ENCODE measurements at places on chromosomes 6 and 20. TPM values are rescaled to one million over a fixed set of nuclear protein-coding genes. Genes with fewer than 3 reads are reported as not detected.

The ZSWIM1 gene
- total RNA-seq = 4.0 TPM

The FUT9 gene
- 0.10 TPM for total RNA-seq

The PRSS16 gene
- 0.99 TPM for total RNA-seq

The AVP gene
- not detected for total RNA-seq

The TRIM15 gene
- 1.4 TPM for total RNA-seq

The EEF1A2 gene
- total RNA-seq = 38.5 TPM

The RFX6 gene
- total RNA-seq = not detected

The SUMO4 gene
- 6.5 TPM for total RNA-seq

The COX4I2 gene
- 4.1 TPM for total RNA-seq

The ASXL1 gene
- total RNA-seq = 54.3 TPM

The TULP4 gene
- total RNA-seq = 135 TPM

The ELOVL4 gene
- 60.1 TPM for total RNA-seq

The TPX2 gene
- total RNA-seq = 14.8 TPM

The CRIP3 gene
- 1.1 TPM for total RNA-seq

The EZR gene
- 108 TPM for total RNA-seq

The KHDRBS2 gene
- total RNA-seq = 0.30 TPM

The IL17A gene
- not detected for total RNA-seq

The FAM162B gene
- 5.1 TPM for total RNA-seq

The CGAS gene
- 4.9 TPM for total RNA-seq

The ELOVL2 gene
- total RNA-seq = 0.59 TPM

The CST3 gene
- total RNA-seq = 69.7 TPM

The TSBP1 gene
- not detected for total RNA-seq

The ULBP1 gene
- 0.69 TPM for total RNA-seq

The EPB41L1 gene
- 18.1 TPM for total RNA-seq

The SCRT2 gene
- total RNA-seq = not detected

The SMOC2 gene
- total RNA-seq = 29.6 TPM

The CD93 gene
- 53.8 TPM for total RNA-seq

The MEI4 gene
- total RNA-seq = 0.10 TPM

The NOL4L gene
- 4.3 TPM for total RNA-seq

The SRMS gene
- 1.1 TPM for total RNA-seq

The TTPAL gene
- 6.2 TPM for total RNA-seq

The FOXF2 gene
- 0.59 TPM for total RNA-seq

The BPI gene
- 7.9 TPM for total RNA-seq
